GM12878 (cell line): ENCODE measurements at places on chromosomes 2 and 18. TPM values are rescaled to one million over a fixed set of nuclear protein-coding genes. Genes with fewer than 3 reads are reported as not detected.
A peak's percentile ranks its signal among the peaks of the same experiment; 100 is the strongest.

Gene AQP12A
- not detected in 2 replicates for polyA plus RNA-seq

Gene OXER1
- 5.3 and 5.4 TPM in 2 replicates for polyA plus RNA-seq

Gene GYPC
- polyA plus RNA-seq, result 80.7 and 84.2 TPM in 2 replicates

Gene SALL3
- not detected in 2 replicates for polyA plus RNA-seq

Gene CPO
- not detected in 2 replicates for polyA plus RNA-seq

Gene GCG
- polyA plus RNA-seq, result not detected in 2 replicates

Gene ZNF521
- polyA plus RNA-seq, result not detected in 2 replicates

Gene EFEMP1
- polyA plus RNA-seq, result 0.33 and 0.37 TPM in 2 replicates

Gene OTX1
- polyA plus RNA-seq, result 0.09 and 0.20 TPM in 2 replicates

Gene SCN7A
- polyA plus RNA-seq, result not detected in 2 replicates

Gene IL1F10
- not detected in 2 replicates for polyA plus RNA-seq

Gene ARL5A
- polyA plus RNA-seq, result 30.3 and 30.9 TPM in 2 replicates

Gene UGT1A4
- polyA plus RNA-seq, result not detected in 2 replicates

GRCh38 chr18:9392726-9393125 is 58.2 kb downstream of the TWSG1 start:
- DNase-seq, result no peak

DNA sequence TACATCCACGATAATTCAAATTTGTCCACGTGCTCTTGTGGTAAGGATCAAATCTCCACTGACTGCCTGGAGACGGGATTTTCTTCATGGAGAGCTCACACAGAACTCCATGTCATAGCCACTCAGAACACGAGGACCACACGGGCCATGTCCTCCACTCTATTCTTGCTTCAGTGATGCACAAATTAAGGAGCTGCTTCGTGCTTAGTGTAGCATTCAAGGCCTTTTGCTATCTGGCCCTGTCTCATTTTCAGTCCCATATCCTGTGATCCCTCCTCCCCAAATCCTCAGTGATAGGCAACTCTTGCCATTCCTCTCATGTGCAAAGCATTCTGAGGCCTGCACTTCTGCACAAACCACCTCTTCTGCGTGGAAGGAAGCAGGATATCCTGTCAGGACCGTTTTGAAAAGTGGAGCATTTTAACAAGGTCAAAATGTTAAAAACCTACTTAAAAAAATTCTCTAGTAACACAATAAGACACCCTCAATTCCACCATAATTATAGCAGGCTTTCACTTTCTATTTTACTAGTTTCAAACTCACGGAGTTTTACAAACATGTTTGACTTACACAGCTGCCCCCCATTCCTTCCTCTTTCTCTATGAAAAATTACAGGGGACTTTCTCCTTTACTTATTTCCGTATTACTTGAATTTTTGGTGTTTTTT is 35.2 kb downstream of the ST3GAL5 start:
- peak; percentile 65 for DNase-seq

- DNase-seq, result no peak
Measured at GRCh38 chr2:218891275-218892135, 10.9 kb downstream of the WNT10A start.

DNA sequence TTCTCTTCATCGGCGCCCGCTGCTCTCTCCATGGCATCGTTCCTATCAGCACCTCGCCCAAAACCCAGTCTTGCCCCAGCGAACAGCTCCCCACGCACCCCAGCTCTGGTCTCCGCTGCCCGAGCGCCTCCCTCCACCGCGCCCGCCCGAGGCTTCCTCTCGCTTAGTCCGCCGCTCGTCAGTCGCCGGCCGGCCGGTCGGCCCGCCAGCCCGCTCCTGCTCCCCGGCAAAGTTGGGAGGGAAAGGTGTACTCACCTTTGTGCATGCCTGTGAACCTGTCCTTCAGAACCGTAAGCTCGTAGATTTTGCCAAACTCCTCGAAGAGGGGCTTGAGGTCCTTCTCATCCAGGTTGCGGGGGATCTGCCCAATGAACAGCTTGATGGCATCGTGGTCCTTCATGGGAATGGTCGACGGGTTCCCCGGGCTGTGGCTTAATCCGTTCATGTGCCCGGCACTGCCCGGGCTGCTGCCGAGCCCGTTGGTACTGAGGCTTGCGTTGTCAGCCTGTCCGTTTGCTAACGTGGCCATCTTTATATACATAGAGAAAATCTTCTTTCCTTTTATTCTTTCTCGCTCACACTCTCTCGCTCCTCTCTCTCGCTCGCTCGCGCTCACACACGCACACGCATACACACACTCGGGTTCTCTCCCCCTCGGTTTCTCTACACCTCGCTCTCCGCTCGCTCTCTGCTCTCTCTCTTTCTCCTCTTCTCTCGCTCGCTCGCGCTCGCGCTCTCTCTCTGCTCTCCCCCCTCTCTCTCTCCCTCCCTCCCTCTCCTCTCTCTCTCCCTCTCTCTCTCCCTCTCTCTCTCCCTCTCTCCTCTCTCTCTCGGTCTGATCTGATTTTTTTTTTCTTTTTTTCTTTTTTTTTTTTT is at the start of gene CELF4:
CELF4 (minus strand) TSS at position 698 of the 876 bp plus-strand sequence.
- DNase-seq, result no peak

- DNase-seq, result no peak
Measured at GRCh38 chr2:43405829-43406228, 179.4 kb upstream of the ZFP36L2 start.

- DNase-seq, result no peak
Measured at GRCh38 chr18:31243740-31244512, 74.0 kb upstream of the DSG1 start.

DNA sequence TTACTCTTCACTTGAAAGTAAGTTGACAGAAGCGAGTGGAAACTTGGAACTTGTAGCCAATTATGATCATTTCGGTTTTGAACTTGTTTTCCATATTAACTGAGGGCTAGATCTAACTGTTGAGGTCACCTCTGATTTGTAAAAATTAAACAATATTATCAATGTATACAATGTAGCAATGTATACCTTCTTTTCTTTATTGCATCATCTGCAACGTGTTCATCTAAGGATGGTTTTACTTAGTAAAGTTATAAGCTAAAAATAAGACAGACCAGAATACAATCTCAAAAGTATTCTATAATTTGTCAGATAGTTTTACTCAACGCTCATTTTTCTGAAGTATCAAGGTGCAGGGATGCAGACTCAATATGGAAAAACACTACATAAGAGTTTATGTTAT is 435.0 kb upstream of the TNP1 start:
- DNase-seq, result no peak

DNA sequence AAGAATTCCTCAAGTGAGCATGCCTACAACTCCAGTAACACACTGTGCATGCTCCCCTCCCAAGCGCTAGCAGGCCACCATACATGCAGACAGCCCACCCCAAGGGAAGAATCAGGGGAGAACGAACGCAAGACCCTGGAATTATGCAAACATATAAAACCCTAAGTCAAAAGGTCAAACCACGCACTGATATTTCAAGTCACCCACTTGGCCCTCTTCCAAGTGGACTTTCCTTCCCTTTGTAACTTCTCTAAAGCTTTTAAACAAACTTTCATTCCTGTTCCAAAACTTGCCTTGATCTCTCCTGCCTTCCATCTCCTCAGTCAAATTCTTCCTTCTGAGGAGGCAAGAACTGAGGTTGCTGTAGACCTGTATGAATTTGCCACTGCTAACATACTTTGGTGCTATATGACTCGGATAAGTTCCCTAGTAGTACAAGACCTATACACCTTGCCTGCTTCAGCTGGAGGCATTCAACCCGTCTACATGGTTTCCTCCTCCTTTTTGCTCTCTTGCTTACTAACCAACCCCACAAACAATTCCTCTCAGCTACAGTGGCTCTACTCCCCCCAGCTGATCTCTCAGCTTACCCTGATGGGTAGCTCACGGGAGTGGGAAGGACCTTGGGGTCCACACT is 11.1 kb upstream of the RPIA start:
- no peak for DNase-seq

- DNase-seq, result peak; percentile 2
Measured at GRCh38 chr18:33495278-33495677, 54.8 kb upstream of the CCDC178 start.

DNA sequence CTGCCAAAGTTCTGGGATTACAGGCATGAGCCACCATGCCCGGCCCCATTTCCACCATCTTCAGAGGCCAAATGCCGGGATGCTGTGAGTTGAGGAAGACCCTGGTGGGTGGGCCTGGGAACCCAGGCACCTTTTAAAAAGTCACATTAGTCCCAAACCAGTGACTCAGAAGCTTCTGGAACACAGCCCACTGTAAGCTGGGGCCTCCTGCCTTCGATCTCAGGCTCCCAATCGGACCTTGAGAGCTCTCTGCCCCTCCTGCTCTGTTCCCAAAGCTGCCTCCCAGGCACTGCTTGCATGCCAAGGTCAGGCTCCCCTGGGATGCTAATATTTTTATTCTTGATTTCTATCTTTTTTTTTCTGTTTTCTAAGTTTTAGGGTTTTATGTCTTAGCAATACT is 4.2 kb downstream of the ADCY3 start:
- DNase-seq, result no peak

DNA sequence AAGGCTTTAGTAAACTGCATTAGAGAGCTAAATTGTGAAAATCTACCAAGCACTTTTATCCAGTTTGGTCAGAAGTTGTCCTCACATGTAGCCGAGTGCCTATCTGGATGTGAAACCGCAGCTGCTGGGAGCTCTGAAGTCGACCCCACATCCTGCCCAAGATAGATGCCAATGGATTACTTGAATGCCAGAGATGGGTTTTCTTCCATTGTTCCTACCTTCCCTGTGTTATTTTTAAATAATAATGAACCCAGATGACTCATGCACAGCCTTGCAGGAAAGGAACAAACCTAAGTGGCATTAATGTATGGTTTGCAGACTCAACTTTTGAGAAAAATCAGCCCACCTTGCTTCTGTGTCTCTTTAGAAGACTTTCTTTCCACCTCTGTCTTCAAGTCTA is 408.5 kb downstream of the FBXO15 start:
- DNase-seq, result no peak

DNA sequence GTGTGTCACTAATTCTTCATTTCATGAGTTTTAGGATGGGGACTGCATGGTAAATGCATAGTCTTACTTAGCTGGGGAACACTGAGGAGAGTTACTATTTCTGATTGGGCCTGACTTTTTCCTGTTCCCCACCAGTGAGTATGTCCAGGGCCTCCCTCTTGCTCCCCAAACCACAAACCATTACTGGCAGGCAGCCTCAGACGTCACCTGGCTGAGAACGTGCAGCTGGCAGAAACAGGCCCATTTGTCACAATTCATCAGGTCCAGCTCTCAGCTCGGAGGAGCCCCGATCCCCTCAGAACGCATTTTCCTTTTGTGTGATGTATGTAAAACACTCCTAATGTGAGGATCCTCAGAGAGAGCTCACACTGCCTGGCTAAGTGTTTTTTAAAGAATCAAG is 71.7 kb upstream of the SIX3 start:
- no peak for DNase-seq

DNA sequence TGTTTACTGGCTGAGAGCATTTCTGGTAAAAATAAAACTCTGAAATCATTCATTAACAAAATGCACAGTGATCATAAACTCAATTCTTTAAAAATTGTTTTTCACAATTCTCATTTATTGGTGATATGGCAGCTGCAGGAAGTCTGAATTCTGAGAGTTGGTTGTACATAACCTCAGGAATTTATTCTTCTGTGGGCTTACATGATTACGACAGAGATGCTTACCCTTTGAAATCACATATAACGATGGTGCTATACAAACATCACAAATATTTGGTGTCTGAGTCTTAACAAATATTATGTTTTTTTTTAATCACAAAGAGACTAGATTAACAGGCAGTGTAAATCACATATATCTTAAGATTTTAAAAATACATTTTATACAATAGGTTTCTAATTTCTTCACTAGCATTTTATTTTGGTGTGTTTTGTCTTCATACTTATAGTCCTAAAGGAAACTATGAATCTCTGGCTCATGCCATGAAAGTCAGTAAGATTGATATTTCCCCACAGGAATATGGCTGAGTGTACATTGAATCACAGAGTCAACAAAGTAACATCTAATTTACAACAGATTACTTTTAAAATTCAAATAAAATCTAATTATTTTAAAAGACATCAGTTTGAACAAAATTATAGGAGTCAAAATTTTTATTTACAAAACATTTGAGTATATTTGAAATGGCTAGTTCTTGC is 318.8 kb upstream of the THUMPD2 start:
- no peak for DNase-seq

DNA sequence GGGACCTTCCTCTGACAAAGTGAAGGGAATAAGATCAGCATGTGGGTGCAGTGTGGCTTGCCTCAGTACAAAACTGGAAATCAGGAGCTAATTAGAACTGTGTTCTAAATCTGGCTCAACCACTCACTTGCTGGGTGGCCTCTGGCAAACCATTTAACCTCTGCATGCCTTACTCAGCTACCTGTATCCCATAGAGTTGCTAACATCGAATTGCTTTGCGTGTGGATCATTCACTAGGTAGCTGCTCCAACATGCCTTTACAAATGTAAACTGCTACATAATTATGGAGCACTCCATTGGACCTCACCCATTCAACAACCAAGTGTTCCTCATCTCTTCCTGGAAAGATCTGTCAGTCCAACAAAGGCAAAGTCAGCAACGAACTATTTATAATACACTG is 19.0 kb downstream of the PLEKHM3 start:
- DNase-seq, result no peak

GRCh38 chr18:38539371-38539770 is 973.8 kb upstream of the CELF4 start:
- DNase-seq, result no peak

GRCh38 chr2:149490296-149490695 is 97.3 kb downstream of the MMADHC start:
- no peak for DNase-seq

- no peak for DNase-seq
Measured at GRCh38 chr2:180609626-180610340, 370.6 kb upstream of the UBE2E3 start.

- no peak for DNase-seq
Measured at GRCh38 chr2:69253611-69254301, 133.3 kb downstream of the GFPT1 start.

GRCh38 chr2:137938204-137938603 is 26.1 kb upstream of the HNMT start:
- DNase-seq, result no peak

DNA sequence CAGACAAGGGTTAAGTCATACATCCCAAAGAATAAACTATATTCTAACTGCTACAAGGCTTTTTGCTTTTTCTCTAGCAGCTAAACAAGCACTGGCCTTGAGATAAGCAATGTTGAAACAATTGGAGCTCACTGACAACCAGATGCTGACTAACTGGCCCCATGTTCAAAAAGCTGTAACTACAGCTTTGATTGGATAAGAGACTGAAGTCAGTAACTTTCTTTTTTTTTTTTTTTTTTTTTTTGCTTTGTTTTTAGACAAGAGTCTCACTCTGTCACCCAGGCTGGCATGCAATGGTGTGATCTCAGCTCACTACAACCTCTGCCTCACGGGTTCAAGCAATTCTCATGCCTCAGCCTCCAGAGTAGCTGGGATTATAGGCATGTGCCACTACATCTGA is 45.4 kb upstream of the TMEM163 start:
- DNase-seq, result no peak

GRCh38 chr2:76491503-76491902 is 780.8 kb upstream of the GCFC2 start:
- no peak for DNase-seq

DNA sequence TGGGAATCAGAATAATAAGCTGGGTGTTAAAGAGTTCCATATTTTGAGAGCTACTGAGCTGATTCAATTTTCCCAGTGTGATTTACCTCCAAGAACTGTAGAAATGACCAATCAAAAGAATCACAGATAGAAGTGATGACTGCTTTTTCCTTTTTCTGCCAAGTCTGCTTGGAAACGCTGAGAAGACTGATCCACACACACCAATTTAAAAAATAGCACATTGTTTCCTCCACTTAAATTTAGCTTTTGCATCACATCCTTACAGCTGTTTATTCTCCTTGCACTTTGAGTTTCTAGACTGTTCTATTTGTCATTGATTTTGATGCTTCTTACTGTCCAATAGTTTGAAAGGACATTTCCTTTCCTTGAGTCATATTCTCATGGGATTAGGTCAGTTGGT is 590.3 kb upstream of the CHAC2 start:
- no peak for DNase-seq

- no peak for DNase-seq
Measured at GRCh38 chr18:12821408-12821807, 62.6 kb downstream of the PTPN2 start.
